ENCODE measurements at places on chromosomes 13 and 19.
A peak's percentile ranks its signal among the peaks of the same experiment; 100 is the strongest.

DNA sequence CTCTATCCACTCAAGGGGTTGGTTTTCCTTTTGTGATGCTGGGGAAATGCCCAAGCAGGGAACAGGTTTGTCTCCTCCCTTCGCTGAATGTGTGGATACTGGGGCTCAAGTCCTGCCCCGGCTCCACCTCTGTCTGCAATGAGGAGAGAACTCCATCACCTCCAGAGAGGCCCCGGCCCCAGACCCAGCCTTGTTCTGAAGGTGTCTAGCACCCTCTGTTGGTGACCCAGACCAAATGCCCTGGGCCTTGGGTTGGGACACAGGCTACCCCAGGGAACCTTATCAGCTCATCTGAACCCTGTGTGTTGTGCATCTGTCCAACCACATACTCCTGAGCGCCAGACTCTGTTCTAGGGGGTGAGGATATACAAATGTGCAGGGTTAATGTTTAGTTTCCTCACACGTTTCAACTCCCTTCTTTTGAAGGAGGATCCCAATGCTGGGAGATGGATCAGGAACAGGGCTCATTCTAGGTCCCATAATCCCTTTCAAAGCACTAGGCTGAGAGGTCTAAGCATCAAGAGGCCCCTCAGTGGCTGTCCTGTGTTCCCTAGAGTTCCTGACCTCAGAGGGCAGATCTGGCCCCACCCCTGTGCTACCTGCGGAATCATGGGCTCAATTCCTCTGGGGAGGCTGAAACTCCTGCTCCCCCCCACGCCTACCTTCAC, 112.5 kb upstream of the SLC7A1 start:
- DNase-seq: peak; percentile 40

- DNase-seq: no peak
Measured at GRCh38 chr19:31894451-31894850, 451.0 kb upstream of the ZNF507 start.

DNA sequence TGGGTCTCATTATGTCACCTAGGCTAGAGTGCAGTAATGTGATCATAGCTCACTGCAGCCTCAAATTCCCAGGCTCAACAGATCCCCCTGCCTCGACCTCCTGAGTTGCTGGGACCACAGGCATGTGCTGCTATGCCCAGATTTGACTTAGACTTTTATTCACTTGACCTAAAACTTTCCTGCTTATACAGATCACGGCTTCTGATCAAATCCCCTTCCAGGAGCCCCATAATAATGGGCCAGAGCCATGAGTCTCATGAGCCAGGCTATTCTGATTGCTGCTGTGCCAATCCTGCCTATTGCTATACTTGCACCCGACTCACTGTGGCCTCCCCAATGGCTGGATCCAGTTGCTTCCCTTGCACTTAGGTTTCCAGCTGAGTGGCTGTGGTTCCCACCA, 42.0 kb downstream of the C1QTNF9 start:
- DNase-seq: no peak

- DNase-seq: no peak
Measured at GRCh38 chr19:8445488-8446001, 770 bp downstream of the HNRNPM start.

GRCh38 chr19:7676376-7676775, 514 bp upstream of the MCEMP1 start:
- no peak for DNase-seq

DNA sequence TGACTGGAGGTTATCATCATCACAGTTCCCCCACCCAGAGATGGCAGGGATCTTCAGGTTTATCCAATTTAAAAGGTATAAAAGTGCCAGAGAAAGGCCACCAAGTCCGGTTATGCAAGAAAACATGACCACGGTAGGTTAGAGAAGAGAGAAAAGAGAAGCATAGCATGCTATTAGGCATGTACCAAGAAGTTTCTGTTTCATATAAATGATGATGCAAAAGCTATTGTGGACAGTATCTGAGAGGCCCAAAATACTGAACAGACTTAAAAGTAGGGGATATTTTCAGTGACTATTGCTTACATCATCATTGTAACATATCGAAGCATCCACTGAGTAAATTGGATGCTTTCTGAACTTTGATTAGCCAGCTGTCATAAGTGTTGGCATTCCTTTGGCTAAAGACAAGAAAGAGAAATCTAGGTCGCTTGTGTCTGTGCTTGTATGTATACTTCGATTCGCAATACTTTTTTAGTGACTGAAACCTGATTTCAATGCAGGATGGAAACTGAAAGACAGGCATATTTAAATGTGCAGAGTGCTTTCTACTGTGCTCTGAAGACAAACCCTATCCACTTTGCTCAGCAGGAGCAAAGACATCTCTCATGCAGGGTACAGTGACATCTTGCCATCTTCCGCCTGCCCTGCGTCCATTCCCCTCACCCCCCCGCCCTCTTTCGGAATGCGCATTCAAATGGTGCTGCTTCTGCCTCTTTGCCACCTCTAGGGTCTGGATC, 180.3 kb downstream of the SHISA2 start:
- no peak for DNase-seq

GRCh38 chr13:97945342-97945741, 8.1 kb upstream of the IPO5 start:
- no peak for DNase-seq

GRCh38 chr13:31887286-31887685, 144.3 kb upstream of the FRY start:
- DNase-seq: no peak

- no peak for DNase-seq
Measured at GRCh38 chr13:97559981-97560380, 126.0 kb downstream of the RAP2A start.

- no peak for DNase-seq
Measured at GRCh38 chr13:32117701-32118100, 86.1 kb downstream of the FRY start.

GRCh38 chr19:19342086-19343015, 21.7 kb downstream of the MAU2 start:
- peak; percentile 32 for DNase-seq

- DNase-seq: no peak
Measured at GRCh38 chr19:33690378-33691029, 68.8 kb downstream of the CHST8 start.

GRCh38 chr19:5694167-5694955, 4.3 kb downstream of the RPL36 start:
- DNase-seq: no peak

DNA sequence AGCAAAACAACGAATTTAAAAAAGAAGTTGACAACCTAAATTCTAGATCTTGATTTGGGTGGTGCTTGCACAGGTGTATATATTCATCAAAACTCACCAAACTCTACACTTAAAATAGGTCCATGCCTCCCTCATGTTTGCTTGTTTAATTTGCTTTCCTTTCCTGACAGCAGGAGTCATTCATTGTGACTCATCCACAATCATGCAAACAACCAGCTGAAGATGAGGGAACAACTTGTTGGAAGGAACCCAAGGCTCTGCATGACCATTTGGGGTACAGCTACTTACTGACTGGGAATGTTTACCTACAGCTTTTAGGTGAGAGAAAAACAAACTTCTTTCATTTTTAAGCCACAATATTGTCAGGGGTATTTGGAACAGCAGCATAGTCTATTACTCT, 96.6 kb downstream of the RXFP2 start:
- DNase-seq: no peak

- no peak for DNase-seq
Measured at GRCh38 chr19:14992780-14993179, 13.1 kb upstream of the SLC1A6 start.

DNA sequence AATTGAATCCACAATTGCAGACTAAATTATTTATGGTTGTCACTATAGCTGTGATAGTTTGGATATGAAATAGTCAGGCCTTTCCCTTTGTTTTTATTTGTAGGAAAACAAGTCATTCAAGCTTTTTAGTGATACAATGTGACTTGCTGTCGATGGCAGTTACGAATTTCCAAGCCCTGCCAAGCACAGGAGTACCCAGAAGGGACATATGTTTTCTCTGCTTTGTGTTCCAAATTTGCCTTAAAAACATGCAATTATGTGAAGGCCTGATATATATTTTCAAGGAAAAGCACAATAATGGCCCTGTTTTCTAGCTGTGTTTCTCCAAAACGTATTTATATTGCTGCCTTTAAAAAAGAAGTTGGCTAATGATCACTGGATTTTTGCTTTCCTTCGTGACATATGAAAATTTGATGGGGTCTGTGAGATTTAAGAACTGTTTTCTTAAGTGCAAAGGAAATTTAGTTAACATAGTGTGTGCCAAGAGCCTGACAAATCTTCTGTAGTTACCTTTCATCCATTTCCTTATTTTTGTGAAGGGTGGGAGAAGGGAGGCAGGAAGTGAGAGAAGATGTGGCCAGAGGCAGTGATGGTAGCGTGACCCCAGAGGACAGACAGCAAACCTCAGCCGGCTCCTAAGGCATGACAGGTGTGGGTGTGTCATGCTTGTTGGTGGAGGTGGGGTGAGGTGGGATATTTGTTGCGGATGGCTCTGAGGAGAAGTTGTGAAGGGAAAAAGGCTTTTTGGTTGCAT, 79.6 kb downstream of the TEX26 start:
- DNase-seq: no peak

DNA sequence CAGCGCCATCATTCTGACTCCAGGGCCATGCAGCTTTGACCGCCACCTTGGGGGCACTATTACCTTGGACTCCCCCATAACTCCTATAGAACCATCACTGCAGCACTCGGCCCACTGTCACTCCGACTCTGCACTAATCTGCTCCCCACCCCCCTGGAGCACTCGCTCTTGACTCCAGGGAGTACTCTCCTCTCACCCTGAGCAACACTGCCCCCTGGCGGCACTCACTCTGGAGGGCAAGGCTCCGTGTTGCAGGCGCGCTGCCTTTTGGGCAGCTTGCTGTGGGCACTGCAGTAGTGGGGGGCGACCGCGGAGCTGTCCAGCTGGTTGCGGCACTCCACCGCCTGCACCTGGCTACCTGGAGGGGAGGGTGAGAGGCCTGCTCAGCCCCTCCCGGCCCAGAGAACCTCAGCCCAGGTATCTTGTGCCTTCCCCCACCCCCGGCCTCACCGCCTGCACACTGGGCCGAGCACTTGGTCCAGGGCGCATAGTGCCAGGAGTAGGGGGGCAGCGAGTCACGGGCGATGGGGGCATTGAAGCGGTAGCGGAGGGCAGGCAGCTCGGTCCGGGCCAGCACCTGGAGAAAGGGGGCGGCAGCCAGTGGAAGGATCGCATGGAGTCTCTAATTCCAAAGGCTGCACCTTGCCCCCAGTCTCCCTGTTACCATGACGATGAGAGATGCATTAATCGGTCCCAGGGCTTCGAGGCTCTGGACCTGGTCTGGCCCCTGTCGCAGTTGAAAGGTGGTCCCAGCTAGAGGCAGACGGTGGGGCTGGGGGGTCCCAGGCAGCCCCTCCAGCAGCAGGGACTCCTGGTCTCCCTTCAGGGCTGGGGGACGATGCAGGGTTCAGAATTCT, 8.9 kb upstream of the MYO1F start:
- DNase-seq: peak; percentile 20

GRCh38 chr13:73417012-73417615, 358.3 kb downstream of the KLF5 start:
- DNase-seq: no peak
